Stimulated activated CD4-positive, alpha-beta T cell treated with anti-CD3 and anti-CD28 coated beads, Interleukin-1b, Interleukin-23, amount 100 ng/mL, for 4 hours (primary cell): ENCODE measurements at places on chromosomes 2 and 18.

DNA sequence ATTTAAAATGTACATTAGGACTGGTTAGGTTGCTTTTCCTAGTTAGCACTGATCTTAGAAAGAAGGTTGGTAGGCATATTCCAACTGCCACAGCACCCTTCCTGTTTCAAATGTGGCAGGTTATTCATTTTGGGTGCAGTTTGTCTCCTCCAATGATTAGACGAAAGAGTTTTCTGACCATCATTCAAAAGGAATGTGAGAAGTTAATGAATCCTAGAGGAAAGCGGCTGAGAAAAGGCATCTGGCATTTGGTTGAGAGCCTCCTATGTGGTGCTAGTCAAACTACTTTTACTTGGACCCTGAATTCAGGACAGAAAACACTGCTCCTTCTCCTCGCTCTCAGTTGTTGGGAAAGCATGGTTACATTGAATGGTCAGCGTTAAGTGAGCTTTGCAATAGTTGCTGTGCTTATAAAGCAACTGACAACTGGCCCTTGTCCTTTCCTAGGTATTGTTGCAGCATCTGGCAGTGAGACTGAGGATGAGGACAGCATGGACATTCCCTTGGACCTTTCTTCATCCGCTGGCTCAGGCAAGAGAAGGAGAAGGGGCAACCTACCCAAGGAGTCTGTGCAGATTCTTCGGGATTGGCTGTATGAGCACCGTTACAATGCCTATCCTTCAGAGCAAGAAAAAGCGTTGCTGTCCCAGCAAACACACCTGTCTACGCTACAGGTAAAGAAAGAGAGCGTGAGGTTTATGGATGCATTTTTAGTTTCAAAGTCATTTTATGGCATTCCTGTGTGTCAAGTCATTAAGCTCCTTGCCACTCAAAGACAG, 6.1 kb downstream of the TGIF1 start:
- DNase-seq, result no peak

DNA sequence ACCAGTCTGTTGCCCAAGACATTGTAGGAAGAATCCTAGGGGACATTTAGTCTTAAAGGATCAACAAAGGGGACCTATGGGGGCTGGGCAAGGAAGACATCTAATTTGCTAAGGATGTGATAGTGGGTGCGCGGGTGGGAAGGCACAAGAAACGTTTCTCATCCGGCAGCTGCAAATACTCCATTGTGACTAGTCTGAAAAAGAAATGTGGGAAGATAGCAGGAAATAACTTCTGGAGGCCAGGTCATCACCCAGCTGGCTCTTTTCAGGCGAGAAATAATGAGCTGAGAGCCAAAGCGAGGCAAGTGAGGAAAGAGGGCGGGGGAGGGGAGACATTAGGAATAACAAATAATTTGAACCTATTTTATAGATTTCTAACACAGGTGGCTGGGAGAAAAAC, 70.3 kb upstream of the NCK2 start:
- no peak for DNase-seq

DNA sequence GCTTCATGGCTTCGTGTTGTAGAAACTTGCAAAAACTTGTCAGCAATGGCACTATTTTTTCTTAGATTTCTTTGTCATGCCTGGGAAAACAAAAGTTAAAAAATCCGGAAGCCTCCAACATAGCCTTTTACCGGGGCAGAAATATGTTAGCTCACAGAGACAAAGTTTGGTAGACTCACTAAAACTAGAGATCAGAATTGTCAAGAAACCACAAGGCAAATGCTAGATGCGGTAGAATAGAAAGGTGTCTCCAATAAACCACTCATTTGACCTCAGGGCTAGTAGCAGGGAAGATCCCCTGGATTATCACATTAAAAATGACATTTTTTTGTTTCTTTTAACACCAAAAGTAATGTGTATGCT, 405 bp downstream of the CASP10 start:
- no peak for DNase-seq

DNA sequence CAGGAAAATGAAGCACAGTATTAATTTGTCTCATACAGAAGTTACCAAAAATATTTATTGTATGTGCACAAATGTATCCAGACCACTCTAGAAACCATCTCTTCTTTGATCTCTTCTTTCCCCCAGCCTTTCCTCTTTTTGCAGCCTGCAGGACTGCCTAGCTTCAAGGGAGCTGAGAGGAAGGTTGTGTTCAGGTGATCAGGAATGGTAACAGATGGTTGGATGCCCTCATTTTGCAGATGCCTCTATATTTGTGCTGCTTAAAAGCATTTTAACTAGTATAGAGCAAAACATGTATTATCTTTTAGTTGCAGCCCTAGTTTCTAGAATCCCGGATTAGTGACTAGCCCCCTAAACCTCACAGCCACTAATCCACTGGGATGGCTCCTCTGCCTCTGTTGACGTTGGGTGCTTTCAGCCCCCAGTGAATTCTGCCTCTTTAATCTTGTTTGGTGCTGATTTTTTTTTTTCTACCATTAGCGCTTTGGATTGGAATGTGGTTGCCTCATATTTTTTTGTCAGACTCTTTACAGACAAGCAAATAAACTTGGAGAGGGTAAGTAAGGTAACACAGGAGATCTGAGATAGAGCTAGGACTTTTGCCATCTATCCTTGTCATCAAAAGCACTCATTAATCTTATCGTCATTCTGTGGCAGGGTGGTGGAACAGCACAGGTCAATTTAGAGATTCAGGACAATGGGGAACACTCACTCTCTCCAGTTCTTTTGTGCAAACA, 103.8 kb upstream of the NDUFV2 start:
- DNase-seq, result no peak

GRCh38 chr18:24427484-24427883, 1.0 kb downstream of the IMPACT start:
- DNase-seq, result no peak

- no peak for DNase-seq
Measured at GRCh38 chr2:96491860-96492497, 13.2 kb downstream of the NEURL3 start.

GRCh38 chr2:106983305-106983704, 97.3 kb upstream of the ST6GAL2 start:
- DNase-seq, result no peak

- DNase-seq, result no peak
Measured at GRCh38 chr2:135152361-135152760, 100.3 kb downstream of the RAB3GAP1 start.

- no peak for DNase-seq
Measured at GRCh38 chr2:66448136-66448991, 13.4 kb downstream of the MEIS1 start.

GRCh38 chr2:16239296-16239850, 299.0 kb downstream of the MYCN start:
- no peak for DNase-seq

DNA sequence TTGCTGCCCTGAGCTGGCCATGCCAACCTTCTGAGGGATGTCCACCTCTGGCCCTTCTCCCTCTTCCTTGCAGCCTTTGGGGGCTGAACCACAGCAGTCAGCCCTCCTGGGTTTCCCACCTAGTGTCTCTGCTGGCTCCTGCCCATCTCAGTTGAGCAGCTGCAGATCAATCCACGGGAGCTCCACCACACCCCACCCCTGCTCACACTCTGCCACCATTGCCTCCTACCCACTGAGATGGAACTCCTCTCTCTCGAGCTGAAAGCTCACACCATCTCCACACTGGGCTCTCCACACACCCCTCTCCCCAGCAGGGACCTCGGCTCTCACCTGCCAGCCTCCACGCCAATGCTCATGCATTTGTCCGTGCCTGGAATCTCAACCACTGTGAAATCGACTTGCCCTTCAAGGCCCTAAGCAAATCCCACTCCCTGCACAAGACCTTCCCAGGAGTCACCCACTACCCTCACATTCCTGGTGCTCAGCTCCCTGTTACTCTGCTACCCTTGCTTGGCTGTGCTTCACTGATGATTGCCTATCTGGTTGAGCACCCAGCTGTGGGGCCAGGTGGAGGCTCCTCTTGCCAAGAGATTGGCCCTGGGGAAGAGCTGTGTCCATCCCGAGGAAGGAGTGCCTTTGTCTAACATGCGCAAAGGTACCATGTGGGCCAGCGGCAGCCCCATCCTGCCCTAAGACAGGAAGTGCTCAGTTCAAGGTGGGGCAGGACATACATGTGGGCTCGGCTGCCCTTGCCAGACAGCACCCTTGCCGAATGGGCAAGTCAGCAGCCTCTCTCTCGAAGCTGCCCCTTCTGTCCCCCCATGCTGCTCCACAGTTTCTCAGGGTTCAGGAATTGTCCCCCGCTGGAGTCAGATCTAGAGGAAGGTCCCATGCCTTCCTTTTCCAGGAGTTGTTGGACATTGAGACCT, 208.7 kb downstream of the CYP26B1 start:
- DNase-seq, result no peak

DNA sequence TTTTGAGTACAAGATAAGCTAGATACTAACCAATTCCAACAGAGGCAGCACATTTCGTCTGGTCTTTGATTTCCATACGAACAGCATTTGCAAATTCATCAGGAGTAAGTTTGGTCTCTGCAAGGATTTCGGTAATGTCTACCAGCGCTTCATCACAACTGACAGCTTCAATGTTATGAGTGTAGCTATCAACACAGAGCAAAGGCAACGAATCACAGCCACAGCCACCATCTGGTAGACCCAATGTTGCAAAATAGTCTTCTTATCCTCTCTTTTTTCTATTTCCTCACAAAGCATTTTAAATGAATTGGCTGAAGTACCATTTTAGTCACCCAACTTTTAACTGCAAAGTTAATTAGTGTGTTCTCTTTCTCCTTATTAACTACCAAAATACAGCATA, 68.3 kb downstream of the REV1 start:
- no peak for DNase-seq

GRCh38 chr2:230661072-230661957, 51.3 kb upstream of the CAB39 start:
- DNase-seq, result peak; percentile 38

DNA sequence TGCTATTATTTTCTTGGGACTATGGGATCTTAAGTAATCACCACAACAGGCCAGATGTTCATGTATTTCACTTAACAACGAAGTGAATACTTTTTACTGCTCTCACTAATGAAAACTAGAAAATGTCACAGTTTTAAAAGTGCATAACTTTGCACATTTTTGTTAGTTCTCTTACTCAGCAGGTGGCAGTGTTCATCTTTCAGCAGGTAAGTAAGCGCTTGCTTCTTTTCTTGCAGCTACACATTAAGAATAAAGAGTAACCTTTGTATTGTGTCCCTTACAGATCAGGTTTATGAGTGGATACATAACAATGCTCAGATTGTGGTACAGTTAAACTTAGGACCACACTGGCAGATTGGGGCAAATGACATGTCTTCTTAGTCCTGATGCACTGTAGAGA, 61.0 kb downstream of the DAW1 start:
- no peak for DNase-seq

DNA sequence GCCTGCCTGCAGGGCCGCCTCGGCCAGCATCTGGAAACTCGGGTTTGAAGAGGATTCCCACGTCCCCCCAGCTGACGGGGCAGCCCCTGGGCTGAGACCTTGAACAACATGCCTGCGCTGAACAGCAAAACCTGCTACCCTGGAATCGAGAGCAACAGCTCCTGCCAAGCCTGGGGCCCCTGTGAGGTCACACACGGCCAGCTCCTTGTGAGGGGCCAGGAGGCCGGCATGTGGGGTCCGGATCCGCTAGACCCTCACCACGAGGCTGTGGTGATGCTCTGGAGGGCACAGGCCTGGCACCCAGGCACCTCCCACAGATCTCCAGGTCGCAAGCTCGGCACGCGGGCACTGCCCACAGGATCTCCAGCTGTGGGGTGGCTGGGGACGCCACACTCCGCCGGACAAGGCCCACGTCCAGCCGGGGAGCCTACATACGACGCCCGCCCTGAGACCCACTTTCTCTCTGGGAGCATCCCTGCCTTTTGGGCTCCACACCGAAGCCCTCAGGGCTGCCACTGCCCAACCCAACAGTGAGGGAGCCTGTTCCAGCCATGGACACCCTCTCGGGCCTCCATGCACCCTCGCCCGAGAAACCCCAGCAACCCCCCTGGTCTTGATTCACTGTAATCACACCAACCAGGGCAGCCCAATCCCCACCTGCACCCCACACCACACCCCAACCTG, 34.1 kb downstream of the SLC66A2 start:
- DNase-seq, result no peak

DNA sequence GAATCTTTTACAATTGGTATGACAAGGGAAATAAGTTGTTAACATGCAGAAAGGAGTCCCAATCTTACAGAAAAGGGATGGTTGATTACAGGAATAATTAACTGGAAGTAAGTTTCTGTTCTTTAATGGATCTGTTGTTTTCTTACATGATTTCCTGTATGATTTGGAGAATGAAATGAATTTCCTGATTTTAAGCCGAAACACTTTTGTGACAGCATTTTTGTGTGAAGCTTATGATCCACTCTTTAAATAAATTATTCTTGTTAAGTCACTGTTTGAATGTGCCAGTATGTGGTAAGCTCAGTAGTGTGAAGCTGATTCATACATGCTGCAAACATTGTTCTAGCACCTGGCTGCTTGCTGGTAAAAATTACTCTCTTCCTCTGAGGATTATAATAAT, 516.2 kb downstream of the DCDC2C start:
- DNase-seq, result no peak

DNA sequence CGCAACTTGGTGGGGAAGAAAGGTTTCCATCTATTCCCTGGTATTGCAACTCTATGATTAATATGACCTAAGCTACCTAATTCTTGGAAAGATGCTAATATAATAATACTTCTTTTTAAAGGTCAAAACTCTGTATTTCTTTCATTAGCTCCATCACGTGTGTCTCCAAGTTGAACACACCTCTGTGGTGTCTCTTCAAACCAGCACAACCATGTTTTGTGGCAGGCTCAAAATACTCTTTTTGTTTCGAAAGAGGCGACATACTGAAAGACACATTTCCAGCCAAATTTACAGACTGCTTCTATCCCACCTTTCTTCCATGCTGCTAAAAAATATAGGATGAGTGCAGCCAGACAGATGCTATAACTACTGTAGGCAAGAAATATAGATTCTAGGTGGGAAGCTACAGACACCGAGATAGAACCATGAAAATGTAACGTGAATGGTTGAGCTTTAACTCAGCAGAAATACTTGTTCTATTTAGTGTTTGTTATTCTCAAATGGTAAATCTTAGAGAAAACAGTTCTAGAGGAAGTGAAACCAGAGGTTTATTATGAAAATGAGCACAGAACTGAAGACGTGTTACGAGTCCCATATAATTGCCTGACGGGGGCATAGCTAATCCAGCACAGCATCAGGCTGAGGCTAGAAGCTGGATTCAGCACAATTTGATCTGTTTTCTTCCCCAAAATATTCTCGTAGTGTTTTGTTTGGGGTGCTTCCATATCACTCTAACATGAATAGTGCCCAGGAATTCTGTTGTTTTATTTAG, 991.5 kb upstream of the FANCL start:
- DNase-seq, result no peak

DNA sequence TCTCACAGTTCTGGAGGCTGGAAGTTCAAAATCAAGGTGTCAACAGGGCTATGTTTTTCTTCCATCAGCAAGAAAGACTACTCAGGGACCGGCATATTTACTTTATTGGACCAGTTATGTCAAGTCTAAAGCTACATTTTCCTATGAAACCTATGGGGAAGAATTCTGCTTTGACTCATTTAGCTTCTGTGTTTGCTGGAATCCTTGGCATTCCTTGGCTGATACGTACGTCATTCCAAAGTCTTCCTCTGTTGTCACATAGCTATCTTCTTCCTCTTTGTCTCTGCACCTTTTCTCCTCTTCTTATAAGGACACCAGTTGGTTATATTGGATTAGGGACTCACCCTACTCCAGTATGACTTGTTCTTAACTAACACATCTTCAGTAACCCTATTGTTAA, 137.4 kb upstream of the FBXO11 start:
- DNase-seq, result no peak

GRCh38 chr2:148814143-148814859, 60.7 kb upstream of the KIF5C start:
- no peak for DNase-seq
